ENCODE measurements at places on chromosomes 2 and 18.

- no peak for DNase-seq
These were observed 21.4 kb downstream of the HJURP start for GRCh38 chr2:233832869-233833311.

DNA sequence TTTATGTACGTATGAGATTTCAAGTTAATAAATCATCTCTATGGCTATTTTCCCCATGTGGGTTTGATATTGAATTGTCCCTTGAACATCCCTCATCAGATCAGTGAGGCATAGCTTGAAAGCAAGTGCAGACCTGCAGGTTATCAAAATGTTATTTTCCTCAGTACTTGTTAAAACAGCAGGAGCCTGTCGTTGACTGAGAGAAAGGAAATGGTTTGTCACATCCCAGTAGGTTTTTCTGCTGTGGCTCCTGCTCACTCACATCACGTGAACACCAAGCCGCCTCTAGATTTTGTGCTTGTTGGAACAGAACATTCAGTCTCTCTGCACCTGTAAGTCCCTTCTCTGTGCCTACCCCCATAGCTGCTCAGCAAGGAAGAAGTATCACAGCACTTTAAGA lies 340.3 kb downstream of the CELF4 start:
- no peak for DNase-seq

GRCh38 chr2:197661626-197662025 lies 13.8 kb downstream of the RFTN2 start:
- DNase-seq, result no peak

DNA sequence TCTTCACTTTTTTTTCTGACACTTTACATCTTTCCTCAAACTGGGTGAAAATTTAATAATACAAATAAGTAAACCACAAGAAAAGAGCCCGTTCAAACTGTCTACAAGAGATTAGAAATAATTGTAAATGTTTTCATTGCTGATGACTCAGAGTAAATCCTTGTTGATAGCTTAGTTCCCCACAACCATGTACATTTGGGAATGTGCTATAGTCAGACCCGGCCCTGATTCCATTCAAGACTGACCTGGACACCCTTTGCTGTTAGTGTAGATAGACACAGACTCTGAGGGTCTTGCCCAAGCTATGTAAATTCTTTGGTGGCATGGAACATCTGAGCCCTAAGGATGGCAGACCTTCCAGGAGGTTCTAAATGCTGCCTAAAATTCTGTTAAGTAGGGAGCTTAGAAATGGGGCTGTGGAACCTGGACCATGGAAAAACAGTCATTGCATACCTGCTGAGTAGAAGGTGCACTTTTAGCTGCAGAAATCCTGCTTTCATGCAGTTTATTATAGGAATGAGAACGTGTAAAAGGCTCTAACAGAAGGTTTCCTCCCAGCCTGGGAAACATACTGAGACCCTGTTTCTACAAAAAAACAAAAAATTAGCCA lies 3.7 kb downstream of the MALT1 start:
- no peak for DNase-seq

- DNase-seq, result no peak
These were observed 208.8 kb downstream of the CDH2 start for GRCh38 chr18:27967913-27968824.

- no peak for DNase-seq
These were observed 4.8 kb downstream of the TGFBRAP1 start for GRCh38 chr2:105324732-105325131.

GRCh38 chr2:69353360-69353759 lies 33.7 kb downstream of the GFPT1 start:
- no peak for DNase-seq

DNA sequence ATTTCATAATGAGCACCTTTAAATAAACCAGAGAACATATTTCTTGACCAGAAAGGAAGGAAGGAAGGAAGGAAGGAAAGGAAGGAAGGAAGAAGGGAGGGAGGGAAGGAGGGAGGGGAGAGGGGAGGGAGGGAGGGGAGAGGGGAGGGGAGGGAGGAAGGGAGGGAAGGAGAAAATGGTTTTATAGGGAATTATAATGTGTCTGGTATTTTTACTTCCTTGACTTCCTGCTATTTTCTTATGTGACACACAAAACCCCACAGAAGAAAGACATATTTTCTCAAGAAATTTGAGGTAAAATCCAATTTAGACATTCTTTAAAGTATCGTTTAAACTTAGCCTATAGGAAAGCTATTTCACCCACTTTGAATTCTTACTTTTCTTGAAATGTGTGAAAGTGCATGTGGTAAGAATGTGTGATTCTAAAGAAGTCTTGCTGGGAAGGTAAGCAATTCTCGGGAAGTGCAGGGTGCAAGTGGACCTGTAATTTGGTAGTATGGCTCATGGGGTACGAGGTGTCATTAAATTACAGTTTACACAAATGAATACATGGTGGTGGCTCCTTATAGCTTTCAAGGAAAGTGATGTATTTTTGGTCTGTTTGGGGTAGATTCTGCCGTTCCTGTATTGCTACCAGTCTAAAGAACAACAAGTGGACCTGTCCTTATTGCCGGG lies 18.0 kb downstream of the RNF125 start:
- DNase-seq, result no peak

DNA sequence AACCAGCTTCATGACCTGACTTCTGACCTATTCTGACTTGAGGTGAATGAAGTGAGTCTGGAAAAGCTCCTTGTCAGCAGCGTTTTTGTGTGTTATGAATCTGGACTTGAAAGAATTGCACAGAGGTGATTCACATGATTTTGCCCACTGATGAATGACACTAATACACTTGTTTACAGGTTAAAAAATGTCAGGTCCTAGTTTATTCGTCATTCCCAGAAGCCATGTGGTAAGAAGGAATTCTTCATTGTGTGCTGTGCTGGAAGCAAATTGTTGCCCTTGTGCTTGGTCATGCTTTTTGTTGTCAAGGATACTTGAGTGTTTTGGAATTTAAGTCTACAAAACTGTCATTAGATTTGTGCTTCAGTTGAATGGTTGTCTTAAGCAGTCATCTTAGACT lies 15.5 kb downstream of the SEC11C start:
- DNase-seq, result no peak

- no peak for DNase-seq
These were observed 1.7 kb upstream of the GATA6 start for GRCh38 chr18:22167471-22168241.

GRCh38 chr2:108370080-108370479 lies 7.7 kb upstream of the SULT1C4 start:
- no peak for DNase-seq

- DNase-seq, result no peak
These were observed 1330.1 kb upstream of the PIK3C3 start for GRCh38 chr18:40624959-40625358.

GRCh38 chr2:86015006-86015405 lies 90.7 kb downstream of the POLR1A start:
- no peak for DNase-seq

- no peak for DNase-seq
These were observed 502.2 kb upstream of the SOX11 start for GRCh38 chr2:5190023-5190422.

DNA sequence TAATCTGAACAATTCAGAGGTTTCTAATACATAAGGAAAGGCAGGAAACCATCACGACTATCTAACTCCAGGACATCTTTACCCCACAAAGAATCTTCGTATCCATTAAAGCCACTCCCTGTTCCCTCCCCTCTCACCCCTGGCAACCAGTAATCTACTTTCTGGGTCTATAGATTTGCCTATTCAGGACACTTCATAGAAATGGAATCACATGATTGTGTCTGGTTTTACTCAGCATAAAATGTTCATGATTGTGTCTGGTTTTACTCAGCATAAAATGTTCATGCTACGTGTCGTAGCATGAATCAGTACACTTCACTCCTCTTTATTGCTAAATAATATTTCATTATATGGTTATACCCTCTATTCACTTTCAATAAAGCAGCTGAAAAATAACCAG lies 11.6 kb downstream of the FECH start:
- DNase-seq, result no peak

DNA sequence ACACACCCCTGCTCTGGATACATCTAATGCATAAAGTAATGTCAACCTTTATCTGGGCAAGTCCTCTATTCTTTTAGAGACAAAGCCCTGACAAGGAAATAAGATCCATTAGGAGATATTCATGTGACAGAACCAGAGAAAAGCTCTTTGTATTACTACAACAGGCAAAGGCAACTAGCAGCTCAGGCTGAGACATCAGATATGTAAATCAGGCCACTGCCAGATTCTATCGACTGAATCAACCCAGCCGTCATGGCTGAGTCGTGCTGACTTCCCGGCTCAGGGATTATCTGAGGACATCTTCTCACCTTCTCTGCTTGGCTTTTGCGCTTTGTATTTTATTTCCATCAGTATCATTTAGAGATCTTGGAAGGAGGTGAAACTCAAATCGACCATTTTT lies 294.5 kb downstream of the PLCL1 start:
- no peak for DNase-seq

DNA sequence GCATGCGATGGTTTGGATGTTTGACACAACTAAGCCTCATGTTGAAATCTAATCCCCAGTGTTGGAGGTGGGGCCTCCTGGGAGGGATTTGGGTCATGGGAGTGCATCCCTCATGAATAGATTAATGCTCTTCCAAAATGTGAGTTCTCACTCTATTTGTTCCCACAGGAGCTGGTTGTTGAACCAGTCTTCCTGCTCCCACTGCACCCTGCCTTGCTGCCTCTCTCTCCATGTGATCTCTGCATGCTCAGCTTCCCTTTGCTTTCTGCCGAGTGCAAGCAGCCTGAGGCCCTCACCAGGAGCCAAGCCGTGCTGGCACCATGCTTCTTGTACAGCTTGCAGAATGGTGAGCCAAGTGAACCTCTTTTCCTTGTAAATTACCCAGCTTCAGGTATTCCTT lies 206.8 kb downstream of the VAPA start:
- no peak for DNase-seq

GRCh38 chr2:237920673-237921072 lies 46.1 kb upstream of the UBE2F start:
- no peak for DNase-seq

- DNase-seq, result no peak
These were observed 142.6 kb downstream of the HDAC4 start for GRCh38 chr2:239258248-239258647.

DNA sequence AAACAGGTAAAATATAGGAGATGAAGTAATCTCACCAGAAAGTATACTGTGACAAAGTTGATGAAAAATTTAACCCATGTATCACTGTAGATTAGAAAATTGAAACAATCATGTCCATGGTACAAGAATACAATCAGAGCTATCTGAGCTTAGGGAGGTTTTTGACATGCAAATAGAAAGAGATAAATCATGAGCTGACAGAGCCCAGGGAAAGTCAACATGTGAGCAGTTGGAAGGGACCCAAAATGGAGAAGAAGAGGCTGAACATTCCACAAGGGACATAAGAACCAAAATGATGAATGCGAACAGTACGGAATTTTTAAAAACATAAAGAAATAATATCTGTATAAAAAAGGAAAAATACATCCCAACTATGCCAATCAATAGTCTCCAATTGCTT lies 395.4 kb upstream of the CYRIA start:
- DNase-seq, result no peak
